H7 (cell line): ENCODE measurements at places on chromosomes 3 and 15. TPM values are rescaled to one million over a fixed set of nuclear protein-coding genes. Genes with fewer than 3 reads are reported as not detected.

Gene CCR9
- total RNA-seq: not detected in 2 replicates

Gene ERICH6
- total RNA-seq: 0.17 TPM in 1 of 2 replicates, not detected in the other

Gene CDHR4
- not detected in 2 replicates for total RNA-seq

Gene ACTRT3
- 3.2 and 3.3 TPM in 2 replicates for total RNA-seq

Gene JMJD7
- 10.7 and 12.3 TPM in 2 replicates for total RNA-seq

Gene TXNRD3
- total RNA-seq: 2.0 and 10.6 TPM in 2 replicates

DNA sequence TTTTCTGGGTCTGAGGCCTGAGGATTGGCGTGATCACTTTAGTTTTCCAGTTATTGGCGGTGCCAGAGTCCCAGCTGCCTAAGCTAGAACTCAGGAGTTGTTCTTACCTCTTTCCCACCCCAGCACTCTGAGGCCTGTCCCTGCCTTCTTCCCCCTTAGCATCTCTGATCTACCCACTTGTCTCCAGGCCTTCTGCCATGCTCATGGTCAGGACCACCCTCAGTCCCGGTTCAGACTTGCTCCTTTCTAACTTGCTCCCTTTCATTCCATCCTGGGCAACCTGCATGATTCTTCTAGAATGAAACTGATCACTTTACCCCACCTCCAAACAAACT is 15.7 kb downstream of the ACOX2 start:
- DNase-seq: no peak

DNA sequence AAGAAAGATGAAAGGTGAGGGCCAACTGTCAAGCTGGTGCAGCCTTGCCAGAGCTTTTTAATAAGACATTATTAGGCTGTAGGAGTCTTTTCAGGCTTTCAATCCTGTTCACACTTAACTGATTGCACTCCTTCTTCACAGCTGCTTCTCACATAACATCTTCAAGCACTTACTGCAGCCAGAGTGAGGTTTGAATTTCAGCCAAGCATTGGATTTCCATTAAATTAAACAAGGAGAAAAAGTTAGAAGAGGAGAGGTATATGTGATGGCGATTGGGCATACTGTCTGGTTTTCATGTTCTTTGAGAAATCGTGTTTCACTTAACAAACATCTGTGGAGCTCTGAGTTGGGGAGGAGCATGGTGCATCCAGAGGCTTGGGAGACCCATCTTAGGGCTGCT is 392.8 kb upstream of the LRRC3B start:
- DNase-seq: no peak

- DNase-seq: peak; percentile 8
Observed at GRCh38 chr3:126146525-126147146, 33.8 kb downstream of the ALDH1L1 start.

DNA sequence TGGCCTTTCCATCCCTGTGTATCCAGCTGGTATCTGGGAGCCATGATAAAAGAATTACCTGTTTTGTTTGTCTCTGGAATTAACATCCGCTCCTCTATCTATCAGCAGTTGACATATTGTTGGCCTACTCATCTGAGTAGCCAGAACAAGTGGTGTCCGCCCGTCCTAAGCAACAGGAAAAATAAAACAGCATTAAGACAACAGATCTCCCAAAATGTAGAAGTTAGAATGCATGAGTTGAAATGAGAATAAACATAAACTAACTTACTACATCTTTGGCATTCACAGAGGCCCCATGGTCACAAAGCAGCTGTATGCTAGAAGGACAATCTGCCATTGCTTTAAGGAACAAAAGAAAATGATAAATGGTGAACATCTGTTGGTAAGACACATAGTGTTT is 75.9 kb downstream of the UACA start:
- DNase-seq: no peak

DNA sequence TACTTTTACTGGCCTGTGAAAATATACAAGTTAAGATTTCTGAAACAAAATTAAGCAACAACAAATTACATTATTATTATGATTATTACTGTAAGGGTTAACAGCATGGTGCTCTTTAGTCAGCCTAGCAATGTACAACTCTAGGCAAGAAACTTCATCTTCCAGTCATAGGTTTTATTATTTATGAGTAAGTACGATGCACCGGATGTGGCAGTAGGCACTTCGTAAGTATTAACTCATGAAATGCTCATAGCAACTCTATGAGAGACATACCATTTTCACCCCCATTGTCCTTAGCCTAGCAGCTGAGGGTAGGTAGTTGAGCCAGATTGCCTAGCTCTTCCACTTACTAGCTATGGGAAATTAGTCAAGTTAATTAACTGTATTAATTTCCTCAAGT is 68.0 kb upstream of the PTPRG start:
- DNase-seq: no peak

GRCh38 chr3:187507266-187507665 is 139.1 kb downstream of the RTP4 start:
- DNase-seq: no peak

GRCh38 chr3:31064021-31064420 is 169.6 kb upstream of the GADL1 start:
- no peak for DNase-seq
